ENCODE measurements at places on chromosomes 2 and 18. TPM values are rescaled to one million over a fixed set of nuclear protein-coding genes. Genes with fewer than 3 reads are reported as not detected.

The NDUFAF7 gene
- 16.6 TPM for total RNA-seq

The CXCR2 gene
- not detected for total RNA-seq

The AQP12A gene
- total RNA-seq: not detected

The SERPINB3 gene
- not detected for total RNA-seq

The SOWAHC gene
- 18.5 TPM for total RNA-seq

The GKN2 gene
- total RNA-seq: not detected

The KHK gene
- total RNA-seq: 0.11 TPM

The LGALSL gene
- 3.9 TPM for total RNA-seq

The UBXN4 gene
- 50.1 TPM for total RNA-seq

GRCh38 chr2:49686291-49686690 lies 532.0 kb upstream of the FSHR start:
- DNase-seq: no peak

DNA sequence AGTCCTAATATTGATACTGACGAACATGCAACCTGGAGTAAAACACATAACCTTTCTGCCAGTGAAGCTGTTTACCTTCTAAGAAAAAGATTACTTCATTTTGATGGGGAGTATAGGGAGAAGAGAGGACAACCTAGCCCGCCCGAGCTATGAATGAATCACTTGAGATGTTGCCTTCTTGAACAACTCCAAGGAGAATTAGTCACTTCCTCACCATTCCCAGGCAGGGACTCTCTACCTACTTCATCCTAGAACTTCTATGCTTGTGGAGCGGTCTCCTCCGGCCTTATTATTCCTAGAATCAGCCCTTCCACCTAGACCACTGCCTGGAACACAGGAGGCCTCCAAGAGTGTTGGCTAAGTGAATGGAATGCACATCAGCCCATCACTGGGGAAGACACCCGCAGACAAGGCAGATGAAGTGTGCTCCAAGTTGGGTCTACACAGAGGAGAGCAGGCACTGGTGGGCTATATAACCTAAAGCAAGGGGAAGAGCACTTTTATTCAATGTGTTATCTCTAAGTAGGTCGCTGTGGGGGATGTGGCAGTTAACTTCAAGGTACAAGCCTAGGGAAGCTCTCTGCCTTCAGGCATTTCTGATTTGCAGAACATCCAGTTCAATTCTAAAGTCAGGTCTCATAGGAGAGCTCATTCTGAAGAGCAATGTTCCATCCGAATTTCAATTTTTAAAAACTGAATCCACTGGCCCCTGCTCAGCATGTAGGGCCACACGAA lies 57.4 kb downstream of the STK39 start:
- DNase-seq: no peak

GRCh38 chr2:121075006-121075551 lies 209.9 kb downstream of the TFCP2L1 start:
- peak; percentile 58 for DNase-seq

GRCh38 chr2:27223416-27223815 lies 6.2 kb downstream of the CAD start:
- DNase-seq: no peak

DNA sequence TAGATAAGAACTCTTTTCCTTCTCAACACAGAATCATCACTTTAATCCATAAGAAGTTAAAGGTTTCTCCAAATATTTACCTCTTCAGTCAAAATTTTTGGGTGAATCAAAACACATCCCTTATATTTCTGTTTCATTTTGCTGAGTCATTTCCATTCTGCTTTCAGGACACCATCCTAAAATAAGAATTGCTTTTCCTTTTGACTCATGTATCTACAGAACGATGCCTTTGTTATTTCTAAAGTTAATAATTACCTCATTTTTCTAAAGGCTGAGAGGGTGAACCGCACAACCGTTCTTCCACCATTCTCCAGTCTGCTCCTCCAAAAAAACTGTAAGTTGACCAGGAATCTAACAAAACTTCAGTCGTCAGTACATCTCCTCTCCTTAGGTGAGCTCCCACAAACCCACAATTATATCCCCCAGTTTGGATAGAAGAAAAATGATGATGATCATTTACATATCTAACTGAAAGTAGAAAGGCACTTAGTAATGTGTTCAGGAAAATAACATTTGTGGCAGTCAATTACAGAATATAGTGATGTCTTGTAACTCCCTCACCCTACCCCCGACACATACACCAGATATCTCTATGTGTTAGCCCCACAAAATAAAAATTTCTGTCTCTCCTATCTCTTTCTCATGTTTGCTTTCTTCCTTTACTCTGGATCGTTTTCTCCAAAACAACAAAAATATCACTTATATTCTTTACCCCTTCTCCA lies 162.5 kb downstream of the RAD51AP2 start:
- DNase-seq: no peak

DNA sequence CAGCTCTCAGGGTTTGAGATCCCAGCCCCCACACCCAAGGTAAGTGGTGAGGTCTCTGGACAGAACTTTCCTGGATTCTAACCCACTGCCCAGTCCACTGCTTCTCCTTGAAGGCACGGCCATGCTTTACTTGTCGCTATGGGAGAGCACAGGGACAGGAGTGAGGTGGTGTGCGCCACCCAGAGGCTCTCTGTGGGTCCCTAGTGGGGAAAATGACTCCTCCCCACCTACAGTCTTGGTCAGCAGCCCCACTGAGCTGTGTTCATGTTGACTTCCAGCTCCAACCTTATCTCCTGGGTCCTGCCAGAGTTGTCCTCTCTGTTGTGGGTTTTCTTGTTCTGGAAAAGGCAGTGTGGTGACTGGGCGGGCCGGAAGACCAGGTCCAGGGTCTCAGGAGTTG lies 11.1 kb downstream of the TET3 start:
- DNase-seq: no peak

DNA sequence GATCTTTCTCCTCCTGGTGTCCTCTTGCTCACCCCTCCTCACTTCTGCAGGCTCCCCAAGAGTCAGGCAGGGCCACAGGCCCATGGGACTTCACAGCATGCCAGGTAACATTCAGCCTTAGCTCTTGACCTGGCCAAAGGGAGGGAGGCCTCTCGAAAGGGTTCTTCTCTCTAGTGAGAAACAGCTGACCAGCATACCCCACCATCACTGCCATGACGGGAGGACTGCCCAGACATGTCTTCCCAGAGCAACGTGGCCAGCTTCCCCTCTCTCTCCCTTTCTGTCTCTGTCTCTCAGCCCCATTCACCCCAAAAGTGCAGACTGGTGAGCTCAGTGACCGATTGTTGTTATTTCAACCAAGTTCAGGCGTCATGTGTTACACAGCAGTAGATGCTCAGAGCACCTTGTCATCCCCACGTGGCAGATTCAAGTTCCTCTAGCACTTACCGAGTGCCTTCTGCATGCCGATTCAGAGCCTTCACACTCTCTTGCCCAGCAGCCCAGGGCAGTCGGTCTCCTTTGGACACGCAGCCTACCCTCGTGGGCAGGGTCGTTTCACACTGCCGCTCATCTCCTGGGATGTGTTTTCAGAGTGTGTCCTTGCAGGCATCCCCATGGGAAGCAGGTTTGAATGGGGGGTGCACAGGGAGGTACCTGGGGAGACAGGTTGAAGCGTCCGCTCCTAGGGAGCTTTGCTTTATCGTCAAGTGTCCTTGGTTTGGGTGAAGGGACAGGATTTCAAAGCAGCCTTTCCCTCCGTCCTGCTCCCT lies 259.9 kb downstream of the NDUFA10 start:
- DNase-seq: no peak

- no peak for DNase-seq
These were observed 584.0 kb downstream of the SATB2 start for GRCh38 chr2:198873503-198874471.

GRCh38 chr18:76894566-76895346 lies 72.4 kb downstream of the ZNF236 start:
- no peak for DNase-seq

GRCh38 chr18:35609236-35609635 lies 27.7 kb downstream of the GALNT1 start:
- no peak for DNase-seq

- DNase-seq: peak; percentile 59
These were observed 159.8 kb upstream of the STK17B start for GRCh38 chr2:196331143-196331542.

DNA sequence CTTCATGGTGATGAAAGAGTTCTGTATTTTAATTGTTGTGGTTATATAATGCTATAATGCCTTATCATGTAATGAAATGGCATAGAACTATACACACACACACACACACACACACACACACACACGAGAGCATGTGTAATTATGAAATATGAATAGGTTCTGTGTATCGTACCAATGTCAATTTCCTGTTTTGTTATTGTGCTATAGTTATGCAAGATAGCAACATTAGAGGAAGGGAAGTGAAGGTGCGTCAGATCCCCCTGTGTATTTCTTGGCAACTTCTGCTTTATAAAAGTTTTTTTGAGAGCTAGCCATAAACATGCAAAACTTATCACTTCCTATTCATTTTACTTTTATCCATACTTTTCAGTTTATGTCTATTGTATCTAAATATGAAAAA lies 60.7 kb upstream of the ARHGAP15 start:
- DNase-seq: no peak

DNA sequence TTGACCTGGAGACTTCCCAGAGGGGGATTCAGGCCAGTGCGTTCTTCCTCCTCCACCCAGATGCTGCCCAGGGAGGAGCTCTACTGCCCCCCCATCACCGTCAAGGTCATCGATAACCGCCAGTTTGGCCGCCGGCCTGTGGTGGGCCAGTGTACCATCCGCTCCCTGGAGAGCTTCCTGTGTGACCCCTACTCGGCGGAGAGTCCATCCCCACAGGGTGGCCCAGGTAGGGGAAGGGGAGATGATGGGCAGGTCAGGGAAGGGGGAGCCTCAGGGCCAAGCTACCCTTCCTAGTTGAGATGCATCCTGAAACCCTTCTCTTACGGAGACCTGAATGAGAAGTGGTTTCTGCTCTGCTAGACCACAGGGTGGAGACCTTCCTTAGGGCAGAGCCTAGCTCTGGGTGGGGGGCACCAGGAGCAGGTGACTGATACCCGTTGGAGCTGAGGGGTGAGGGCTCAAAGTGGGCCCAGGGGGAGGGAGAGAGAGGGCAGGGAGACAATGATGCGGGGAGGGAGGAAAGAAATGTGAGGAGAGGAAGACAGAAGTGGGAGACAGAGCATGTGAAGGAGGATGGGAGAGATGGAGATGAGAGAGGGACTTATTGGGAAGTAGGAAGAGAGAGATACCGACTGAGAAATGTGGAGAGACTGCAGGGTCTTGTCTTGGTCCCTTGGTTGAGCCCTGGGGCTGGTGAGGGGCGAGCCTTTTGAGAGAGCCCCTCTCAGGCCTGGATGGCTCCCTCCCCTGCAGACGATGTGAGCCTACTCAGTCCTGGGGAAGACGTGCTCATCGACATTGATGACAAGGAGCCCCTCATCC lies 159.4 kb downstream of the DYSF start:
- DNase-seq: no peak

DNA sequence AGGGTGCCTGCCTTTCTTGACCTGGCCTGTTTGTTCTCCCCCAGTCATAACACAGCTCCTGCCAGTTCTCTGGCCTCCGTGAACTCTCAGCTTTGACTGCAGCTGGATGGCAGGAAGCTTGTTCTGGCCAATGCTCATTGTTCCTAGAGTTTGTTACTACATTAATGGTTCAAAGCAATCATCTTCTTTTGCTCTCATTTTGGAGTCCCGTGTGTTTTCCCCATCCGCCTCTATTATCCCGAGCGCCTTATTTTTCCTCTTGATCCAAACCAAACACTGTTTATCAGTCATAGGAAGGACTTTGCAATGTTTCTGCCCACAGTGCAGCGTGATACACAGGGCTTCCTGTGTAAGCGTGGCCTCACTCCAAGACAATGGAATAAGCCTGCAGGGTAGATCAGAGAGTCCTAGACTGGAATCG lies 184.3 kb upstream of the APCDD1 start:
- no peak for DNase-seq

GRCh38 chr2:133334923-133335322 lies 233.3 kb downstream of the NCKAP5 start:
- DNase-seq: no peak

DNA sequence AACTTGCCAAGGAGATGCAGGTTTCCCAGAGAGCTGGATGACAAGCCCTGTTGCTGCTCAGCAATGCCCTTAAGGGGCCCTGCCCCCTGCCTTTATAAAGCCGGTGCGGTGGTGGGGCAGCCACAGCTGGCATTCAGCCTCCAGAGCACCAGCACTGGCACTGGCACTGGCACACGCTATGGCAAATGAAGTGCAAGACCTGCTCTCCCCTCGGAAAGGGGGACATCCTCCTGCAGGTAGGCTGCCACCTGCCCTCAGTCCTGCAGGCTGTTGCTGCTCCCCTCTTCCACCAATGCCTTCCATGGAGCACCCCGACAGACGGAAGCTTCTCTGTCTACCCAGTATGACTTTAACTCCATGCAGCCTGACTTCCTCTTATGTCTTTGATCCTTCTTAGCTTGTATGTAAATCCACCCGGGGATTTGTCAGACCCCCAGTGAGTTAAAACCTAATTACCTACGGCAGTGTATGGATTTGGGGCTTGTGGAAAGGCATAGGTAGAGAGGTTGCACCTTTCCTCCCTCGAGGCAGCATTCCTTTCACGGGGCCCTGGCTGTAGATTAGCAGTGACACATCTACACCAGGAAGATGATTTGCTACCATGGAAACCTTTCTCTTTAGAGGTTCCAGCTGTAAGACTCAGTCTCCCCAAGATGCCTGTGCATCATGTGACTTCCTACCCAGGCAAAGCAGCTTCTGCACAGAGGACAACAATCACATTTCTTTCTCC lies at the start of gene DAPL1:
DAPL1 (plus strand) TSS at position 123 of the 730 bp plus-strand sequence; CDS start at position 179, 56 bp downstream.
- DNase-seq: no peak

GRCh38 chr2:122831649-122832048 lies 1076.2 kb downstream of the TSN start:
- no peak for DNase-seq

DNA sequence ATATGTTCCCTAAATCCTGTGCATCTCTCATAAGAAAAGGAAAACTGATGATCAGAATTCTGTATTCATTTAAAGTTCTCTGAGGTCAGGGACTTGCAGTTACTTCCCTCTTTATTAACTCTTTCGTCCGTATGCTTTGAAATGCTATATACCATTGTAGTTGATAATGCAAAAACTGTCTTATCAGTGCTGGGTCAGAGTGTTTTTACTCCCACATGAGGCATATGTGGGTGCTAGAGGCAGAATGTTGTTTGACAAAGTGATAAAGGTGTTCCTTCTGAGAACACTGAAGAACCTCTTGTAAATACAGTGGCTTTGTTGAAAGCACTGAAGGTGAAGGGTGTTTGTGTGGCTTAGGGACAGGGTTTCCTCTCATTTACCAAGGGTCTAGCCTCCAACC lies 136.5 kb upstream of the NFATC1 start:
- no peak for DNase-seq

- DNase-seq: peak; percentile 62
These were observed 14.8 kb upstream of the IMP4 start for GRCh38 chr2:130327703-130328527.

- DNase-seq: no peak
These were observed 31.5 kb downstream of the KIF1A start for GRCh38 chr2:240788482-240788881.

- DNase-seq: no peak
These were observed 131.4 kb downstream of the CDH20 start for GRCh38 chr18:61464551-61465142.

DNA sequence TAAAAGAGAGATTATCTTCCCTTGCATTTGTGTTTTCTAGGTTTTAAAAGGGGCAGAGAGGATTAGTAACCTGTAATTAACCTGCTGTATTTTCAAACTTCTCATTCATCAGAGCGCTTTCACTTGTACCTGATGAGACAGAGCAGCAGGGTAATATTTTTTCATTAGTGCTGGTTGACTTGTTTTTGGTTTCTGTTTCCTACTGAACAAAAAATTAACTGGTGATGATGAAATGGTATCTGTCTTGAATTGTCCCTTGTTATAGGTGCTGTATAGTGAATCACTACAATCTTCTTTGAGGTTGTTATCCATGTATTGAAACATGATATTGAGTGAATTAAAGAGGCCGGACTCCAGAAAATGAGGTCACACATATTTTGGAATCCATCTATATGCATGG lies 37.9 kb downstream of the CDH20 start:
- DNase-seq: no peak

- DNase-seq: no peak
These were observed 49.7 kb upstream of the ZNF516 start for GRCh38 chr18:76544511-76545345.

Measured in SJSA1 (cell line).